ENCODE measurements at places on chromosomes 12 and 14. TPM values are rescaled to one million over a fixed set of nuclear protein-coding genes. Genes with fewer than 3 reads are reported as not detected.
A peak's percentile ranks its signal among the peaks of the same experiment; 100 is the strongest.

BDKRB1 gene
- not detected for total RNA-seq

- no peak for DNase-seq
These were observed 12.0 kb downstream of the DLK1 start for GRCh38 chr14:100738704-100739131.

GRCh38 chr14:51518280-51518679 lies 133.4 kb upstream of the FRMD6 start:
- DNase-seq, result no peak

DNA sequence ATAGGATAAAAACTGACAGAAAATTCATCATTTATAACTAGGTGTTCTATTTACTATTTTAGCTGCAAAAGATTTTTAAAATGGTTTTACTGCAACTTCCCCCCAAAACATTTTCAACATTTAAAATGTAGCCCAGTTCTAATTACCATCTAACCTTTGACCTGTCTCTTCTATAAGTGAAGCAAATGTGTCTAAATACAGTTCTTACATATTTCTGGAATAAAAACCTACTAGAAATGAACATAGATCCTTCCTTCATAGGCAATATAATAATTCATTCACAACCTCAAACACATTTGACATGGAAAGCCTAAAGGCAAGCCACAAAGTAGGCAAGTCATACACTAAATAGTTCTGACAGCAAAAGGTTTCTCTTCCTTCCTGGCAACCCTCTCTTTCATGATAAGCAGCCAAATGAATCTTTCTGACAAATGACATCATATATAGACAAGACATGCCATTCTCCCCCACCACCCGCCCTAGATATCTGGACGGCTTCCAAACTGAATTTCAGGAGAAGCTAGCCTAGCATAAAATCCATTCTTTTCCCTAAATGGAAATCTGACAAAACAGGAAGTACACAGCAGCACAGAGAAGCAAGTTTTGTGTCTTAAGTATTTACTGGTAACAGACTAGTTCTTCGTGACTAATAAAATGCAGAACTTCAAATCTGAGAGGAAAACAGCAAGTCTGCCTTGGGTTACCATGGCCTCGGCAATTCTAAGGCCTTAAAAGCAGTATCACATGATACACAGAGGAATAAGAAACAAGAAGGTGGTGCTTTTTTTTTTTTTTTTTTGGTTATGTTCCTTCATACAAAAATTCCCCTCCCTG lies 17.2 kb upstream of the ARID4A start:
- peak; percentile 92 for DNase-seq

- DNase-seq, result peak; percentile 29
These were observed 36.3 kb downstream of the LIMA1 start for GRCh38 chr12:50246873-50247612.

- DNase-seq, result peak; percentile 37
These were observed 823 bp downstream of the RNF10 start for GRCh38 chr12:120534703-120535655.

DNA sequence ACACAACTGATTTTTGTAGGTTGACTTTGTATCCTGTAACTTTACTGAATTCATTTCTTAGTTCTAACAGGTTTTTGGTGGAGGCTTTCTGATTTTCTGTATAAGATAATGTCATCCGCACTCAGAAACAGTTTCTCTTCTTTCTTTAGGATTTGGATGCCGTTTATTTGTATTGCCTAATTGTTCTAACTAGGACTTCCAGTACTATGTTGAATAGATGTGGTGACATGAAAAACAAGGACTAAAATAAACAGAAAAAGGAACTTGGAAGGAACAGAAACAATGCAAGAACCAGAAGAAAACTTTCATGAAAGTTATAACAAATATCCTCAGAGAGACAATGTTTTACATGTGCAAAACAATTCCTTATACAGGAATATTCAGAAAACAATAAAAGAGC lies 100.3 kb downstream of the GTF2A1 start:
- DNase-seq, result no peak

DNA sequence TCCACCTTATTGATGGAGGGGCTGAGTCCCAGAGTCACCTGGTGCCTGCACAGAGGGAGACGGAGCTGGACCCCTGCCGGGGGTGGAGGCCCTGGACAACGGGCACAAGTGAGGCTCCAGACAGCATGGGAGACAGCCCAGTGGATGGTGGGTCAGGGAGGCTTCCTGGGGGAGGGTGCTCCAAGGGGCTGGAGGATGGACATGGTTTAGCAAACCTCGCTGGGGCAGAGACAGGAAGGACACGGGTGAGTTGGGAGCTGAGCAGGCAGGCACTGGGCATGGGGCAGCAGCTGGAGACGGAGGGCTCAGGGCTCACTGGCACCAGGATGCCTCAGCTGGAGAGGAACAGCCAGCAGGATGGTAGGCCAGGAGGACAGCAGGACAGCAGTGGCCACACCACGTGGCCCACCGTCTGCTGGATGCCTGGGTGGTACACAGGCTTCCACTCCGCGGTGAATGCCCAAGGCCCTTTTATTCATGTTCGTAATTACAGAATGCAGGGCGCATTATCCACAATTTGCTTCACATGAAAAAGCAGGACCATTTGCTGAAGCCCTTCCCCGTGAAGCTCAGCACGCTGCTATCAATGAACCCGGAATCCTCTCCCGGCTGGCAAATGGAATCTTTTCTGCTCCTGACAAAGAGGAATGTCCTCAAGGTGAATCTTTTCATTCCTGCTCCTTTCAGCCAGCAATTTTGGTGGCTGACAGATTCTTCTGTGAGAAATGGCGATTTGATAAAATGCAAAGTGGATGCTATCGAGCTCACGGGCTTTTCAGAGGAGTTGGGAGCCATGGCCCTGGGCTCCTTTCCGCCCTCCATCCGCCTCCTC lies 138.1 kb upstream of the C14orf180 start:
- DNase-seq, result no peak

GRCh38 chr14:43855556-43855955 lies 651.5 kb downstream of the FSCB start:
- no peak for DNase-seq

GRCh38 chr12:108241986-108242703 lies 97.0 kb downstream of the CMKLR1 start:
- no peak for DNase-seq

- DNase-seq, result no peak
These were observed 2.4 kb downstream of the CCDC63 start for GRCh38 chr12:110849221-110849620.

CCDC197 gene
- not detected for total RNA-seq

CEBPE gene
- total RNA-seq, result not detected

DNA sequence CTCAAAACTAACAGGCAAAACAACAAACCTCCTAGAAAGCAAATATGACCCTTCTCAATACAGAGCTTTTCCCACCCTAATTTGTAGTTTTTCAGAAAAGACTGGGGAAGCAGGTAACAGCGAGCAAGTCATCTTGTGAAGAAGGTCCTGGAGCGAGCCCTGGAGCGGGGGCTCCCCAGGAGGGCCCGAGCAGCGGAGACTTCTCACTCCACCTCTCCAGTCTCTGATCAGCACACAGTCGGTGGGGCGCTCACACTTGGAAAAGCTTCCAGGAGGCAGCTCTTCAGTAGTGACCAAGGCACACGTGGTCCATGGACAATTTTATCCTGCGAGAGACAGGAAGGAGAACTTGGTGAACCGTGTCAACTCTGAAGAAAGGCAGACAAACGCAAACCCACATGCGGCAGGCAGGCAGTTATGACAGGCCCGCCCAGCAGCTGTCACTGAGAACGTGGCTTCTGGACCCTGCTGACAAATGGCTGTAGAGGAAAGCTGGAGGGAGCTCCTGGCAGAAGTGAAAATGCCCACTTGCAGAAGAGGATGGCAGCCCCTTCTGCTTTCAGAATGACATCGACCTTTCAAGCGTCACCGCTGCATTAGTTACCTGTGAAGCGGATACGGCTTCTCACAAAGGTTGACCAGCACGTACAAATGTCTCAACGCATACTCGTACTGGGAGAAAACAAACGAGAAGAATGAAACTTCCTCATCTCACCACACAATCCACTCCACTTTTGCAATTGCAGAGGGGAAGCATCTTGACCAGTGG lies 44.2 kb downstream of the LGMN start:
- DNase-seq, result no peak

- DNase-seq, result no peak
These were observed 12.8 kb downstream of the SCAF11 start for GRCh38 chr12:45977620-45978019.

- no peak for DNase-seq
These were observed 1.9 kb downstream of the SSH1 start for GRCh38 chr12:108855284-108856169.

DNA sequence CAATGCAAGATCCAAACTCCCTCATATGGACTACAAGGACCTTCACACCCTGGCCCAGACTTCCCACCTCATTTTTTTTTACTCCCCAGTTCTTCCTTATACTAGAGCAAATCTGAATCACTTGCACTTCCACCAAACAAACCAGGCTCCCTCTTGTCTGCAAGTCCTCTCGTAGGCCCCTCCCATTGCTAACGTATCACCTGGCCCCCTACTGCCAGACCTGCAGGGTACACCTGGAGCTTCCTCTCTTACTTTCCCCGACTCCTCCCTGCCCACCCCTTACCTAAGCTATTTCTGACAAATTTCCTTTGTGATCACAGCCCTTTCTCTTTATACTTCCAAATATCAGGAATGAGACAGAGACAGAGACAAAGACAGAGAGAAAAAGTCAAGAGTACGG lies 463.9 kb downstream of the GALC start:
- DNase-seq, result no peak

- DNase-seq, result no peak
These were observed 194.8 kb upstream of the SEL1L start for GRCh38 chr14:81728447-81728846.

DNA sequence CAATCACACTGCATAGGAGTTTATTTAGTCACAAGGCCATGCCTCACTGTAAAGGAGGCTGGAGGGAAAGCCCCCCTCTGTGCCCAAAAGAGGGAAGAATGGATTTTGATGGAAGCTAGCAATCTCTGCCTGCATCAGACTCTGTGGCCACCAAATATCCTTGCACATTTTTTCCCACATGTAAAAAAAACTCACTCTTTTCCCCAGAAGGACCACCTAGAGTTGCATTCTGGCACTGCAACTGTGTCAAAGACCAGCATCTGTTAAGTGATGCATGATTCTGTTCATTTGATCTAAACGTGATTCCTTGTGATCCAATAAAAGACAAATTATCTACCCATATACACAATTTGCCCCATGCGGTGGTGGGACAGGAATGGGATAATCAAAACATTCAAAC lies 8.0 kb downstream of the RHOJ start:
- no peak for DNase-seq

SMIM41 gene
- total RNA-seq, result 0.21 TPM

DNA sequence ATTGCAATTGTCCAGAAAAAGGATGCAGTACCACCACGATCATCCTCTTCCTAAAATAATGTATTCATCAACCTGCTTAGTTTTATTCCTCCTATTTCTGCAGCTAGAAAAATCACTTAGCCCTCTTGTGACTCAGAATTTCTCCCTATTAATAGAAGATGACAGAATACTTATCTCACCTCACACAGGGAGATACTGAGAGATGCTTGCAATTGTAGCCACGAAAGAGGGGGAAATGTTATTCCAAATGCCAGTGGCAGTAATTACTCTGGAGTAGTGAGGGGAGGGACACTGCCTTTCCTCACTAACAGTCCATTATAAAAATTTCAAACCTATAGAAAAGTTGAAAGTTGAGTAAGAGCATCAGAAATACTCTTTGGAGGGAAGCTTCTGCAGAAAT lies 11.8 kb upstream of the DUSP6 start:
- no peak for DNase-seq

DNA sequence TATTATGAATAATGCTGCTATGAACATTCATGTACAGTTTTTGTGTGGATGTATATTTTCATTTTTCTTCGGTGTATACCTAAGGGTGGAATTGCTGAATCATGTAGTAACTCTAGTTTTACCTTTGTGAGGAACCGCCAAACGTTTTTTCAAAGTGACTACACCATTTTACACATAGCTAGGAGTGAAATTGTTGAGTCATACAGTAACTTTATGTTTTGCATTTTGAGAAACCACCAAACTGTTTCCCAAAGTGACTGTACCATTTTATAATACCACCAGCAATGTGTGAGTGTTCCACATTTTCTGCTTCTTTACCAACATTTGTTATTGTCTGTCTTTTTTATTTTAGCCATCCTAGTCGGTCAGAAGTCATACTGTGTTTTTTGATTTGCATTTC lies 3.1 kb upstream of the TPH2 start:
- no peak for DNase-seq

DNA sequence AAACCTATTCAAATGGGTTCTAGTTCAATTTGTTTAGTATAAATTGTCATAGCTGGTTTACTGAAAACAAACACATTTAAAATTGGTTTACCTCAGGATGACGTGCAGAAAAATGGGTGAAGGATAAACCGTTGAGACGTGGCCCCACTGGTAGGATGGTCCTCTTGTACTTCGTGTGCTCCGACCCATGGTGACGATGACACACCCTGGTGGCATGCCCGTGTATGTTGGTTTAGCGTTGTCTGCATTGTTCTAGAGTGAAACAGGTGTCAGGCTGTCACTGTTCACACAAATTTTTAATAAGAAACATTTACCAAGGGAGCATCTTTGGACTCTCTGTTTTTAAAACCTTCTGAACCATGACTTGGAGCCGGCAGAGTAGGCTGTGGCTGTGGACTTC lies 8.3 kb downstream of the CALM1 start:
- no peak for DNase-seq

DNA sequence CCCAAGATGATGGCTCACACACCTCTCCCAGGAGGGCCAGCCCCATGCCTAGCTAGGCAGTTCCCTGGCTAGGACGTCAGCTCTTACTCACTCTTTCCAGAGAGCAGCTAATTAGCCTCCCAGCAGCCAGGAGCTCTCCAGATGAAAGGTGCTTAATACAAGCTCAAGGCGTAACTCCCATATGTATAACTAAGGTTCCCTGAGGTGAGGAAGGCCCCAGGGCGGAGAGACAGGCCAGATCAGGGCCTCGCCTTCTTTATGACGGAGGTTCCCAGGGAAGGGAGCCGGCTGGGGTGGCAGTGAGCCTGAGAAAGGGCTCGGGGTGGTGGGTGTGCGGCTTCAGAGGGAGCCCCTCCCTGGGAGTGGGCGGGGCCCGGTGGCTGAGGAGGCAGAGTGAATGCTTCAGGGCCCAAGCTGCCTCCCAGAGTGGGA lies 26.4 kb upstream of the ZFP36L1 start:
- DNase-seq, result no peak

DNA sequence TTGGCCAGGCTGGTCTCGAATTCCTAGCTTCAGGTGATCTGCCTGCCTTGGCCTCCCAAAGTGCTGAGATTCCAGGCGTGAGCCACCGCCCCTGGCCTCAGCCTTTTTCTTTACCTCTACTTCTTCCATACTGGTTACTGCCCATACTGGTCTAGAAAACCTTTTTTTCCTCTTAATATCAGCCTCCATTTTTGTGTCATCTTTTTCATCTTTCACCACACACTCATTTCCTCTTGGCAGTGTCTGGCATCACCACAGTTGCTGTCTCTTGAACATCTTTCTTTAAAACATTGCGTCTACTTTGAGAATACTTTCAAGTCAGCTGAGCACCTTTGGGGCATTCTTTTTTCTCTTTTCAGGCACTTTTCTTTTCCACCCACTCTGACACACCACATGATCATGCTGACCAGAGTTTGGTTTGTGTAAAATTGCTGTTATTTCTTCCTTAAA lies 32.7 kb downstream of the DDX47 start:
- DNase-seq, result no peak

Data from pulmonary artery endothelial cell (primary cell).